Renal pelvis (tissue), 12 donors: ENCODE measurements at places on chromosomes 3 and 15. TPM values are rescaled to one million over a fixed set of nuclear protein-coding genes. Genes with fewer than 3 reads are reported as not detected.

Gene SPTSSB
- 3.6 TPM for polyA plus RNA-seq

Gene GORASP1
- polyA plus RNA-seq, result 80.0 TPM

Gene CYP11A1
- polyA plus RNA-seq, result 3.0 TPM

Gene NGLY1
- 38.4 TPM for polyA plus RNA-seq

Gene ISL2
- 0.14 TPM for polyA plus RNA-seq

Gene LEKR1
- 3.8 TPM for polyA plus RNA-seq

Gene SAMMSON
- polyA plus RNA-seq, result not detected

Gene CCDC33
- 9.1 TPM for polyA plus RNA-seq

Gene ALPK3
- polyA plus RNA-seq, result 23.8 TPM

Gene RGMA
- polyA plus RNA-seq, result 7.3 TPM

Gene EXD1
- polyA plus RNA-seq, result not detected

Gene ABI3BP
- polyA plus RNA-seq, result 13.5 TPM

Gene CORO2B
- 26.8 TPM for polyA plus RNA-seq

- no peak for DNase-seq
Measured at GRCh38 chr3:56484122-56484521, 15.9 kb upstream of the ERC2 start.

GRCh38 chr15:97968380-97968779, 7.9 kb downstream of the ARRDC4 start:
- no peak for DNase-seq

- DNase-seq, result no peak
Measured at GRCh38 chr15:61655881-61656280, 404.4 kb downstream of the VPS13C start.

DNA sequence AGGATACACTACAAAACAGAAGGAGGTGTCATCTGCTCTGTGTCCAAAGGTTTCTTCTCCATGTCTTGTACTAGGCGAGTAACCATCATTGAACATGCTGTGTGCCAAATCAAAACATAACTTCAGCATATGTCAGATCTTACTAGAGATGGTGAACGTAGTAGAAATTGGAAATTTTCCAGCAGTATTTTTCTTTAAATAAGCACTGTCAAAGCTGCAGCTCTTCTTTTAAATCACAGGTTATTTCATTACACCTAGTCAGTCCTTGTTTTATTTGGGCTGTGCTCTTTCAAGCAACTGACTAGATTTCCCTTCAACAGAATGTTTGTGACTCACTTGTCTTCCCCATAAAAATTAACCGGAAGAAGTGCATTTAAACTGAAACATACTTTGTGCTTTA, 46.5 kb downstream of the MSL2 start:
- DNase-seq, result no peak

DNA sequence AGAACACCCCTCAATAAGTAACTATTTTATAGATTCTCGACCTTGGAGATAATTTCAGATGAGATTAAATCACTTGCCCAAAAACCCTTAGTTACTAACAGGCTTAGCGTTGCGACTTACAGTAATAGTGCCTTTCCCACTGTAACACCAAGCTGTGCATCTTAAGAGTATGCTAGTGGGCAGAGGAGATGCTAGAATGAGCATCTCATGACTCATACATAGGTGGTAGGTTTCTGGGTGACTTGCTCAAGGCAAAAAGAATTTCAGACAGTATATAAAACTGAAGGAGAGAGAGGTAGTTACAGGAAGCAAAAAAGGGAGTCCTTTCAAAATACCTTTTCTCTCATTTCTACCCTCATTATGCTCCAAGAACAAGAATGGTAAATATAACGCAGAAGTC, 3.9 kb downstream of the KATNBL1 start:
- DNase-seq, result no peak

DNA sequence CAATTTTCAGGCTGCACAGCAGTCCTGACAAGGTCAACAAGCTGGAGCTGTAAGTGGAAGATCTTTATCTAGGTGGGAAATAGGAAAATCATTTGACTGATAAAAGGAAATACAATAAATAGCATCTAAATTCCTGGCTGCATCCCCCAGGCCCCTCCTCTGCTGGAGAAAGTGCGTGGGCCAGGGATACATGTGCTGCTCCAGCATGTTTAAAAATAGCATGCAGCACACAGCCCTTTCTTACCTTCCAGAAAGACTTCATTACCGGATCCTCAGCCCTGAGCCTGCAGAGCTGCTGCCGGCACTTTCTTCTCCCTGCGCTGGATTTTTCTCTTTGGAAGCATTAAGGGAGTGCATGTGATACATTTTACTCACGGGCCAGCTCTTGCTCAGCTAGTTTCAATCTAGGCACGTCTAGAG, 77.3 kb downstream of the HMG20A start:
- no peak for DNase-seq

DNA sequence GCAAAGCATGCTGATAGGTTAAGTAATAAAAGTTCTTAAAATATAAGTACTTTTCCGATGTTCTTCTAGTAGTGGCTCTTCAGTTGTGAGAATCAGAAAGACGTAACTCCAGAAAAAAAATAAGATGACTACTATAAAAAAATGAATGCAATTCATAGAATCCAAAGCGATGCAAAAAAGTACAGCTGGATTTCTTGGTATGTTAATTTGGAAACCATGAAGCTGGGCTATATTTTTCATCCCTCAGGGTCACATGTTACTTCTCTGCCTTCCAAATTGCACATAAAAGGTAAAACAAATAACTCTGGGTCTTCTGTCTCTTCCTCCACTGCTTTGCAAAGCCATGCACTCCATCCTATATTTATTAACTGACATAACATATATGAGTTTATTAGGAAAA, 843.9 kb upstream of the DPPA4 start:
- DNase-seq, result no peak

GRCh38 chr15:33242165-33242564, 47.7 kb upstream of the FMN1 start:
- DNase-seq, result peak; percentile 67

DNA sequence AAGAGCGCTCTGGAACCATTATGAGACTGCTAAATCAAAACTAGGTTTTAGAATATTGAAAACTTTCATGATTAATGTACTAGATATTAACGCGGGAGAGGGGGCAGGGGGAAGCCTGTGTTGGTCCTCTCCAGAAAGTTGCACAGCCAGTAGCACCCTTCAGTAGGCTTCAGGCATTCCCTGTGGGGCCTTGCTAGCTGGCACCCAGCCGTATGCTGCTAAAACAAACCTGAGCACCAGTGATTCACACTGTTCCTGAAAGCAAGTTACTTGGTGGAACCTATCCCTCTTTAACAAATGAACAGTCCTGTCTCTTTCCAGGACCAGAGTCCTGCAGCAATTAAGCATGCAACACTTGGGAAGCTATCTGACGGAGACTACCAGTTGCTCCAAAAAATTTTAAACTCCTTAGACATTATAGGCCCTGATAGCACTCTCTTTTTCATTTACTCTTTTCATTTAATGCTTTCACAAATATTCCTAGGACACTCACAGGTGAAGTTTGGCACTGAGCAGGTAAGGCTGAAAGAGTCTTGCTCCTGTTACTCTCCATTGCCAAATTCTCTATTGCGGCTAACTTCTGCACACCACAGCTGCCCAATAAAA, 1.2 kb upstream of the ATRIP start:
- no peak for DNase-seq

- no peak for DNase-seq
Measured at GRCh38 chr3:137766041-137766875, 2.1 kb downstream of the SOX14 start.

GRCh38 chr3:125611908-125612307, 16.6 kb upstream of the OSBPL11 start:
- no peak for DNase-seq

GRCh38 chr3:124372775-124373174, 357.5 kb upstream of the UMPS start:
- no peak for DNase-seq

DNA sequence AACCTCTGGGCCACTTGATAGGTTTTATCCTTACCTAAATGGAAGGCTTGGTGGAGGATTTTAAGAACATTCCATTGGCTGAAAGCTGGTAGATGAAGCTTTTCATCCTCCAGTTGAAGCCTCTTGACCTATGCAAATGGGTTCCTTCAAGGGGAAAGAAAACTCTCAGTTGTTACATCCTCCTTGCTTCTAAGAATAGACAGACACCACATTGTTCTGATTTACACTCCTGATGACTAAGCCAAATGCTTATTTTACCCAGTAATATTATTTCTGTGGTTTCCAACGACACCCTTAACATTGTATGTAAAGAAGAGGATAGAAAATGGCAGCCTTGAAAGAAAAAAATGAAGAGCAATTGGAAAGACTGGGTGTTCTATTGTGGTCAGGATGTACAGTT, 480.5 kb downstream of the OTOL1 start:
- no peak for DNase-seq

DNA sequence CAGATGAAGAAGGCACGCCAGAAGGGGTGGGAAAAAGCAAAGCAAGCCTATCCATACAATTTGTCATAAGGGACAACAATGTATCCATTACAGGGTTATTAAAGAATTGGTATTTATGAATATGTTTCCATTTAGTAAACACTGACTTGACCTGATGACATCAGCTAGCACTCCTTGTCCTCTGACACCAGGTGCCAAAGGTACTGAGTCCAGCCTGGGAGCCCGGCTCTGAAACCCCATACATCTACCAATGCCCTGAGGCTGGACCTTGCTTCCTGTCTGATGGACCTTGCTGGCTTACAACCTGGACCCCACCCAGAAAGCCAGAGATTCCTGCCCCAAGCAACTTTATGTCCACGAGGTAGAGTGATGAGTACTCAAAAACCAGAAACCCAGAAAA, 263.0 kb upstream of the ATP11B start:
- DNase-seq, result no peak

GRCh38 chr3:10396083-10396482, 75.2 kb upstream of the SEC13 start:
- no peak for DNase-seq
